ENCODE measurements at places on chromosomes 3 and 15.

DNA sequence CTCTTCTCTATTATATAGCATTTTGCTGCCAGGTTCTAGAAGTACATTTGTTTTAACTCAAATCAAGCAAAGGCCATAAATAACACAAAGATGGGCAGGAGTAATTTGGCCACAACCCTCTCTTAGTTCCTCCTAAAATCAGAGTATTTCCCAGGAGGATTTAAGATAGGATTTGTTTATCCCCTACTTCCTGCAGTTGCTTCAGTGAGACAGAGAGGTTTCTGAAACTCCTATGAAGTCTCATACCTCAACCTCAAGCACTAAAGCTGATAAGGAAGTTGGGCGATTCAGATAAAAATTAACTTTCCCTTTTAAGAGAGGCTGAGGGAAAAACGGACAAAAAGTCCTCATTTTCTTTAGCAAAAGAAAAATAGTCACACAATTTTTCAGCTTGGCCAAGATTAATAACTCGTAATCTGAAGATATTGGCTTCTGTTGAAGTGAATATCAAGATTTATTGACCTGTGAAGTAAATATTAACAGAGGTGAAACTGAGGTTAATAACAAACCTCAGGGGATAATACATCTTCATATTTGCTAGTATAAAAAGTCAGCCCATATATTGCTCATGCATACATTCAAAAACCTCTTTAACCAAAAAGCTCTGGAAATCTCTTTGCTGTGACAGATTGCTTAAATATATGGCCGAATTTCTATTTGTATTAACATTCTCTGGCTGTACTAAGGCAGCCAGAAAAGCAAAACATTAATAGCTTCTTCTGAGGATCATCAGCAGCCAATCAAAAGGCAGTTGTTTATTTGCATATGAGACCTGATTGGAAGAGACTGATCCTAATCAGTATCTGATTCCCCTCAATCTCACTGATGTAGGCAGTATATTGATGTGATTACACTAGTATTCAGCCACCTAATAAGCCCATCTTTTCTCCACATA lies 90.6 kb upstream of the GADL1 start:
- DNase-seq, result no peak

DNA sequence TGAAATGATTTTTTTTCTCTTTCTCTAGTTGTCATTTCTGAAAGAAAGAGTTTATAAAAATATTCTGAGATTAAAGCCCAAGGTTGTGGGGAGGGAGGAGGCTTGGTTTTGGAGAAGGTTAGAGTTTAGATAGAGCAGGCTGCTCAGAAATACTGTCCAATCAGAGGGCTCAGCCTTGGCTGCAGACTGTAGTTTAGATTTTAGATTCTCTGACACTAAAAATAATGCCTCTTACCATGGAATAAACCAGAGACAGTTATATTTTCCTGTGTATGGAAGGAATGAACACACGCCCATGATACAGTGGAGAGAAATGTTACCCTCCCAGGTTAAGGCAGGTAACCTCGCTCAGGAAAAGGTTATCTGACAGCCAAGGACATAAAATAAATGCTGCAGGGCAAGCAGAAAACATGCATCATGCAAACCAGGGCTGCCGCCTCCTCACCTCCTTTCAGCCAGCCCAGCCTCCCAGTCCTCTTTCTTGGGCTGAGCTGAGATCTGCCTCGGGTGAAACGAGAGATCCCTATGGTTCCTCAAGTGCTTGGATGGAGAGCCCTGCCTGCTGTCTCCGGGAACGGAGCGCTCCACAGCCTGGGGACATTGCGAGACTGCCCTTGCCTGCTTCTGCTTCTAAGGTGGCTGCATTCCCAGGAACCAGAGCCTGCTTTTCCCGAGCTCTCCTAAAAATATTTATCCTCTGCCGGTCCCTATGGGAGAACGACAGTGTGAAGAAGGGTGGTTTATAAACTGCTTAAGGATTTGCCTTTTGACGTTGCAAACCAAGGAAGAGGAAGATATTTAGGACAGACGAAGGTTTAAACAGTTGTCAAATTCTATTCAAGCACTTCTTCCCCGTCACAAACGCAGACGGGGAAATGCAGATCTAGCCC lies 848 bp downstream of the NCEH1 start:
- no peak for DNase-seq

- no peak for DNase-seq
Measured at GRCh38 chr3:53202331-53203015, 41.5 kb downstream of the PRKCD start.

DNA sequence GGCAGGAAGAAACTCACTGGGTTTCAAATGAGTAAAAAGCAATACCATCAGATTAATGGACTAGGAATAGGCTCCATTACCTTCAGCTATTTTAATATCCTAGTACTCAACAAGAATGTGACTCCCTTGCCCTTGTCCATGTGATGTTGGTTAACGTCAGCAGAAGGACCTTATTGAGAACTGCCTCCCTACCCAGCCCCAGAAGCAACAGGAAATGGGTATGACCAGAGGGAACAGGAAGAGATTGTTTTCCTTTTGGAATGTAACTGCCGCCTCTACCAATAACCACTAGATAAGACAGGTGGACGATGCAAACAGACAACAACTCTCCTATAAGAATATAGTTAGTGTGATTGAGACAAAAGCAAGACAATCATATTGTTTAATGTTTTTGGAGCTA lies 10.4 kb upstream of the MME start:
- no peak for DNase-seq

GRCh38 chr15:89648106-89649012 lies 6.9 kb downstream of the KIF7 start:
- no peak for DNase-seq

DNA sequence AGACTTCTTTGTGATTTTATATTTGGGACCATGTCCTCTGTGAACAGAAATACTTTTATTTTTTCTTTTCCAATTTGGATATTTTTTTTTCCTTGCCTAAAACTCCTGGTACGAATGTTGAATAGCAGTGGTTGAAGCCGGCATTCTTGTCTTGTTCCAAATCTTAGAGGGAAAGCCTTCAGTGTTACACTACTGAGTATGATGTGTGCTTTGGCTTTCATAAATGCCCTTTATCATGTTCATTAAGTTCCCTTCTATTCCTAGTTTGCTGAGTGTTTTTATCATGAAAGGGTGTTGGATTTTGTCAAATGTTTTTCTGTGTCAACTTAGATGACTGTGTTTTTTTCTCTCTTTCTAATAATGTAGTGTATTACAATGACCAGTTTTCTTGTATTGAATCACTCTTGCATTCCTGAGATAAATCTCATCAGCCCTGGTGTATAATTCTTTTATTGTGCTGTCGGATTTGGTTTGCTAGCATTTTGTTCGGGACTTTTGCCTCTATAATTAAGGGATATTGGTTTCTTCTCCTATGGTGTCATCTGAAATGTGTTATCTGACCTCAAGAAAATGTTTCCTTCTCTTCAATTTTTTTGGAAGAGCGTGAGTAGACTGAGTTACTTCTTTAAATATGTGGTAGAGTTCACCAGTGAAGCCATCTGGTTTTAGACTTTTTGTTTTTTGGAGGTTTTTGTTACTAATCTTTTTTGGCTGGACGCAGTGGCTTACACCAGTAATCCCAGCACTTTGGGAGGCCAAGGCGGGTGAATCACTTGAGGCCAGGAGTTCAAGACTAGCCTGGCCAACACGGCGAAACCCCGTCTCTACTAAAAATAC lies 33.3 kb downstream of the MAP1A start:
- no peak for DNase-seq

DNA sequence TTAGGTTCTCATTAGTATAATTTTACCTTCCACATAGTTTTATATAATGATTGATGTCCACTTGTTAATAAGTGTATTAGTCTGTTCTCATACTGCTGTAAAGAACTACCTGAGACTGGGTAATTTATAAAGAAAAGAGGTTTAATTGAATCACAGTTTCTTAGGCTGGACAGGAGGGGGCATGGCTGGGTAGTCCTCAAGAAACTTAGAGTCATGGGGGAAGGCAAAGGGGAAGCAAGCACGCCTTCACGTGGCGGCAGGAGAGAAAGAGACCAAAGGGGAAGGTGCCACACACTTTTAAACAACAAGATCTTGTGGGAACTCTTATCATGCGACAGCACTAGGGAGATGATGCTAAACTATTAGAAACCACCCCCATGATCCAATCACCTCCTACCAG lies 19.2 kb downstream of the DZIP3 start:
- DNase-seq, result no peak

DNA sequence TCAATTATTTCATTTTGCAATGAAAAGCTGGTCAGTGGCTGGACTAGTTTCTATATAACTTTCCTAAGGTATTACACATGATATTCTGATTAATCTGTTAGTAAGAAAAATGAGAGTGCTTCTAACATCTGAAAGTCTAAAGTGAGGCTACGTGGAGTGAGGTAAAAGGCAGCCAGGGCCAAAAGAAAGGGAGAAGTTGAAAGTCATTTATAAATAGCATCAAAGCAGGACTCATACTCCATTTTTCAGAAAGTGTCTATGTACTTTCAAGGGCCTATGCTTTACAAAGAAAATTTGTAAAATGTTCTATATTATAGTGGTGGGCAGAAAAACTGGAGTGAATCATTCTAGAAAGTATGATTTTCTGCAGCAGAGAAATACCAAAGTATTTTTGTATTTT lies 80.0 kb downstream of the CSNK1G1 start:
- DNase-seq, result no peak

DNA sequence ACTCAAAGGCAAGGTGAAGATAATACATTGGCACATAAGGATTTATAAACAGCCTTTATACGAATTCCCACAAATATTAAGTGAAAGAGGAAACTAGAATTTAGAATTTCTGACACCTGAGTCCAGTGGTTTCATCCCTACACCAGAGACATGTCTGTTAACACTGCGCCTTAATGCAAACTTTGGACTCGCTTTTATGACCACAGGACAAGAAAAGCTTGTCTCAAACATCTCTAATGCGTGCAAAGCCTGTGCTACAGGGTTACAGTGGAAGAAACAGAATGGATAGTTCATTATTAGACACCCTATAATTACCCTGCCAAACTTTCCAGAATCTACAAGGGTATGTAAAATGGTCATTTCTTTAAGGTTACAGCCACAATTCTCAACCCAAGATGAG lies 802.9 kb downstream of the GRM7 start:
- no peak for DNase-seq

DNA sequence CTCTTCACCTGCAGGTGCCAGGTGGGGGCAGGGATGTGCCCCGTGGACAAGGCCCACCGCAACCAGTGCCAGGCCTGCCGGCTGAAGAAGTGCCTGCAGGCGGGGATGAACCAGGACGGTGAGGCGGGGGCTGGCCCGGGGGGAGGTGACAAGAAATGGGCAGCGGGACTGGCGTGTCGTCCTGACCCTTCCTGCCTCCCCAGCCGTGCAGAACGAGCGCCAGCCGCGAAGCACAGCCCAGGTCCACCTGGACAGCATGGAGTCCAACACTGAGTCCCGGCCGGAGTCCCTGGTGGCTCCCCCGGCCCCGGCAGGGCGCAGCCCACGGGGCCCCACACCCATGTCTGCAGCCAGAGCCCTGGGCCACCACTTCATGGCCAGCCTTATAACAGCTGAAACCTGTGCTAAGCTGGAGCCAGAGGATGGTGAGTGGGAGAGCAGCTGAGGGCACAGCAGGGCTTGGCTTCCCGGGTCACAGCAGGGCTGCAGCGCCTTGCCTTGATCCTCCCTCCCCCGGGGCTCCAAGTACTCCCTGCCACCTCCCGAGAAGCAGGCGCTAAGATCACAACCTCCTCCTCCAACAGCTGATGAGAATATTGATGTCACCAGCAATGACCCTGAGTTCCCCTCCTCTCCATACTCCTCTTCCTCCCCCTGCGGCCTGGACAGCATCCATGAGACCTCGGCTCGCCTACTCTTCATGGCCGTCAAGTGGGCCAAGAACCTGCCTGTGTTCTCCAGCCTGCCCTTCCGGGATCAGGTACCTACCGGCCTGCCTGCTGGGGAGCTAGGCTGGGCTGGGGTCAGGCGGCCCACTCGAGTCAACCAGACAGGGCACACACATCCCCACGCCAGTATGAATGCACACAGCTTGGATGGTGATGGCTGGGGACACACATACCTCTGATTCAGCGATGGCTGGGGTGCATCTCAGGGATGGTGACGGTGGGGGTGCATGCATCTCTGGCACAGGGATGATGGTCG lies 1.7 kb downstream of the NR2E3 start:
- DNase-seq, result no peak
